H7 (cell line): ENCODE measurements at places on chromosomes 11 and 22.

DNA sequence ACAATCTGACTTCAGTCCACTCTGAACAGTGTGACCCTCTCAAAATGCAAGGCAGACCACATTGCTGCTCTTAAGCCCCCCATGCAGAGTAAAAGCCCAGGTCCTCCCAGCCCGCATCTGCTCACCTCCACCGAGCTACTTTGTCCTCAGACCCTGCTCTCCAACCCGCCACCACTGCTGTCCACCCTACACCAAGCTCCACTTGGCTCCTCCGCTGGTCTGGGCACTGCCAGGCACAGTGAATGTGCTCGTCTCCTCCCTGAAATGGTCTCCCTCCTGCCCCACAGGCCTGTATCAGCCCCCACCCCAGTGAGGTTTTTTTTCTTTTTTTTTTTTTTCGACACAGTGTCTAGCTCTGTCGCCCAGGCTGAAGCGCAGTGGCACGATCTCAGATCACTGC is 67.4 kb upstream of the ARFGAP3 start:
- no peak for DNase-seq

- DNase-seq, result no peak
These were observed 21.9 kb downstream of the ZMAT5 start for GRCh38 chr22:29744902-29745301.

DNA sequence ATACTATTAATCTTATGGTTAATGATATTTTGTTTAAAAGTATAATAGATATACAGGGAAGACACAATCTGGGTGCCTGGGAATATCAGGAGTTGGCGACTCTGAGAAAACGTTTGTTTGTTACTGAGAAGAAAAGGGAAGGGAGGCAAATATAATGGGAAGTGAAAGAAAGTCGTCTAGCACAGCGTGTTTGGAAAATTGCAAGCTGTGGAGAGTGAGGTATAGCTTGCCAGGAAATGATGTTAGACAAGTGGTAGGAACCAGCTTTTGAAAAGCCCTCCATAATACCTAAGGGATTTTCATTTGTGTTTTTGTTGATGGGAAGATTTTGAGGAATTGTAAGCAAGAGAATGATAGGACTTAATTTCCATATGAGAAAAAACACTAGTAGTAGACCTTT is 322.2 kb downstream of the LUZP2 start:
- no peak for DNase-seq

GRCh38 chr11:112057170-112057569 is 16.6 kb downstream of the PIH1D2 start:
- DNase-seq, result no peak

DNA sequence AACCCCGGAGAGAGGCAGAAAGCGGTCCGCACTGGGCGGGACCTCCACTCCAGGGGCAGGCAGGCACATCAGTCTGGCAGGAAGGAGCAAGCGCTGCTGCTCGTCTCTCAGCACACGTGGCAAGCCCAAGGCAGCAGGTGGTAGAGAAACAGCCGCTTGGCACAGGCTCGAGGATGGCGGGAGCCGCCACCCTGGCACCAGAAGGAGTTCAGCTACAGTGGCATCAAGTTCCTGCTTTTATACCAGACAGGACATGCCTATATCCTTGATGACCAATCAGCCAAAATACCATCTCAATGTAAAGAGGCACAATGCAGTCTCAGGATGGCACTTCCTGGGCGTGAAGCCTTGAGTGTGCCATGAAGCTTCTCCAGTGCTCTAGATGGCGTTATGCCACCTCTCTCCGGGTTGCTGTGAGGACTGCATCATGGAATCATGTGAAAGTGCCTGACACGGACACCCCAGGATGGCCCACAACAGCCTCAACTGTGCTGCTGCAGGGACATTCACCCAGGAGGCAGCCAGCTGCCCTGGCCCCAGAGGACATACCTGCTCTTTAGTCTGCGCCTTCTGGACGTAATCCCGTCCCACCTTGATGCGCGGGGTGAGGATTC is 64.8 kb downstream of the APOL1 start:
- no peak for DNase-seq

DNA sequence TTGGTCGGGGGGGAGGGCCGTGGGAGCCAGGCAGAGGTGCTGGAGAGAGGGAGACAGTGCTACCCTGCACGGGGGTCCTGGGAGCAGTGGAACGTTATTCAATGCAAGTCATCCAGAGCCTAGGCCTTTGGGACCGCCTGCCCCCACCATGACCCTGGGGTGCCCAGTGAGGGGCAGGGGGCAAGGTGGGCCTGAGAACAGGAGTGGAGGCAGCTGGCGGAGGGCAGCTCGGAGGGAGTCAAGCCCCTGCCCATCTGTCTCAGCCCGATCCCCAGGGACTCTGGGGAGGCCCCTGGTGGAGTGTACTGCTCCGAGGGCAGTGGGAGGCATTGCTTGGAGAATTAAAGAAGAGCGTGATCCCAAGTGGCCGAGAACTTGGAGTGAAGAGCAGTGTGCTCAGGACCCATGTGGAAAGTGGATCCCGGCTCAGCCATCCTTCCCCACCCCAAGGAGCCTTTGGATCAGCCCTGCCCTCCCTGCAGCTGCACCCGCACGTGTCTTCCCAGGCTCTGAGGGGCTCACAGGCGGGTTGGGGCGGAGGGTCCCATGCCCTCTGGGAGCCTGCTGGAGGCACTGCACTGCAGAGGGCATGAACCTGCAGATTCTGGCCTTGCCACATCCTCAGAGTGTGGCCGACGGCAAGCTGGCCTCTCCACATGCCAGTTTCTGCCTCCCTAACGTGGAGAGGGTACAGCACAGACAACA is 34.0 kb upstream of the SMIM38 start:
- peak; percentile 67 for DNase-seq

DNA sequence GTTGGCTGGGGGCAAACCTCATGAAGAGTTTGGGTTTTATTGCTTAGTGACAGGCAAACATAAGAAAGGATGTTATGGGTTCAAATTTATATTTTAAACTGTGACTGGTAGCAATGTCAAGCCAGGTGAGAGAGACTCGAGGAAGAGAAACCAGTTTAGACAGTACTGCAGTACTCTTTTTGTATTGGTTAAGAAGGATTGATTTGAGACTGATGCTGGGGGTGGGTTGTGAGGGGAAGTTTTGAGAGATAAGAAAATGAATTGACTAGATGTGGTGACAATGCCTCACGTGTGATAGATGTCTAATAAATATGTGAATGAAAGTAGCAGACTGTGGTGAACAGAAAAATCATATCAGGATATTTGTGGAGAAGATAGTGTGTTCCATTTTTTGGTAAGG is 142.4 kb downstream of the DDX10 start:
- DNase-seq, result no peak

DNA sequence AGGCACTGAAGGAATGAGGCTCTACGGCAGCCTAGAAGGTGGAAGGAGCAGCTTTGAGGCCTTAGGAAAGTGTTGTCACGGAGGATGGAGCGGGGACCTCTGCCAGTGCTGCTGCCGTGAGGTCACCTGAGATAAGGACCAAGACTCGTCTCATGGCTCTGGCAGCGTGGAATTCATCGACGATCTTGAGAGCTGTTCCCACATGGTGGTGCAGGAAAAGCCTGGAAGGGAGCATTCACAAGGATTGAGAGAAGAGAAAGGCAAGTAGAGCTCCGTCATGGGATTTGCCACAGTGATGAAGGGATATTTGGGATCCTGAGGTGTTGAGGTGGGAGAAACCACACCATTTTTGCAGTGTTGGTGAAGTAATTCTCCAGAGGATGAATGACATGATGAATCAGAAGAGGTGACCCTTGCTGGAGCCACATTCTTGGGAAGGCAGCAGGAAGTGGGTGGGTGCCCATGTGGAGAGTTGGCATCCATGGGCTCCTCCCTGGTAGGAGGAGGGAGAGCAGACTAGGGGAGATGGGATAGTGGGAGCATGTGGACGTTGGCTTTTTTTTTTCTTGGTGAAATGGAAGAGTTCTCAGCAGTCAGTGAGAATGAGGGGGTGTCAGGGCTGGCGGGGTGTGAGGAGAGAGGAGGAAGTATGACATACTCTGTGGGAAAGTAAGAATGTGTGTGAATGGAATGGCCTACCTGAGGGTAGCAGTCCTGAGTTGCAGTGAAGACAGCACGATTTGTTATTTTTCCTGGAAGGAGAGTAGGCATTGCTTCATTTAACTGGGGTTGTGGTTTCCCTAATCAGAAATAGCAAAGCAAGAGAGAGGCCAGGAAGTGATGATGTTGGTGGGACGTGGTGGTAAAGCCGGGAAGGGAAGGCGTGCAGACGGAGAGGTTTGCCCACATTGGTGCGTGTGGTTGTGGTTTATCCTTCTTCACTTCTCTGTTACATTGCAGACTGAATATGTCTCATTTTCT is 11.1 kb downstream of the PPP6R3 start:
- DNase-seq, result peak; percentile 13

DNA sequence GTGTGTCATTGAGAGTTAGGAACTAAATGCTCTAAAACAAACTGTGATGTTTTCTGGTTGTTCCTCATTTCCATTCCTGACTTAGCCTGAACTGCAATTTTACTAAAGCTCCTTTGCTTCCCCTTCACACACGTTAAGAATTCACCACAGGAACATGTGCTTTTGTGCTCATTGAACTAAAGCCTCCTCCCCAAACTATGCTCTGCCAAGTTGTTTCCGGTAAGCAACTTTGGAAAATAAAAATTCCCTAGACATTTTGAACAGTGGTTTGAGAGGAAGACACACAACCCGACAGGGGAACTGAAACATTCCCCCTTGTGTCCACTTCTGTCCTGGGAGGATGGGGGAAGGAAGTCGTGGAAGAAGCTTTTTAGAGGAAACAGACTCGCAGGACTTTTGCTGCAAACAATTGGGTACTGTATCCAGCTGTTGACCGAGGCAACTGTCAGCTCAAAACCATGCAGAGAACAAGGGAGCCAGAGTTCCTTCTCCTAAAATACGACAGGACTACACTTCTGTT is 66.9 kb downstream of the GAB2 start:
- DNase-seq, result no peak

DNA sequence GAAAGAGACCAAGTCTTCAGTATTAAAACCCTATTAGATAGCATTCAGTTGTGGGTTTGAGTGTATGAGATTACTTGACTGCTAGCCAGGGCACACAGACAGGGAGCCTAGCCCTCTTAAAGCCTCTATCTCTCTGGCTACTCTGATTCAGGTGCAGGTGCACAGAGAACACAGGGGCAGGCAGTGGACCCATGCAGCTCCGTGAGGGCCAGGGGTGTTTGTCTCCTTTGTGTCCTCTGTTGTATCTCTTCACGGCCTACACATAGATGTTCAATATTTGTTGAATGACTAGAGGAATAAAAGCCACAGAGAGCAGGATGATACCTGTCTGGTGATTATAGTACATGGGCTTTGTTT is 21.5 kb upstream of the AIFM3 start:
- no peak for DNase-seq

GRCh38 chr11:98710986-98711385 is 309.8 kb upstream of the CNTN5 start:
- DNase-seq, result no peak

GRCh38 chr11:72483412-72484186 is 49.3 kb upstream of the CLPB start:
- no peak for DNase-seq

DNA sequence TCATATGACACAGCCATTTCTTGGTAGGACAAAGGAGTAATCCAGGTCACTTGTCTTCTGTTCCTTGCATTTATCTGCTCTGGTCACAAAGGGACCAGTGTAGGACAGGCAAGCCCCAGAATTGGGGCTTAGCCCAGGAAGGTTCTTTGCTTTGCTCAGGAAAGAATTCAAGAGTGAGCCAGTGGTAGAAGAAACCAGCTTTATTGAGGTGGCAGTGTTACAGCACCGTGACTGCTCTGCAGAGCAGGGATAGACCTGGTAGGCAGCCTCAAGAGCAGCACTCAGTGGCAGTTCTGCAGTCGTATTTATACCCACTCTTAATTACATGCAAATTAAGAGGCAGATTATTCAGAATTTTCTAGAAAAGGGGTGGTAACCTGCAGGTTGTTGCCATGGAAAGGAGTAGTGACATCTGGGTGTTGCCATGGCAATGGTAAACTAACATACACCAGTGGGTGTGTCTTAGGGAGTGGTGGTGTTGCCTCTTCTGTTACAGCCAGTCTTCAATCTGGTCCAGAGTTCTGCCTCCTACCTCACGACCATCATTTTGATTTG is 84.9 kb upstream of the RAB1B start:
- no peak for DNase-seq

- peak; percentile 62 for DNase-seq
These were observed 786 bp upstream of the MCAM start for GRCh38 chr11:119317592-119318239.

DNA sequence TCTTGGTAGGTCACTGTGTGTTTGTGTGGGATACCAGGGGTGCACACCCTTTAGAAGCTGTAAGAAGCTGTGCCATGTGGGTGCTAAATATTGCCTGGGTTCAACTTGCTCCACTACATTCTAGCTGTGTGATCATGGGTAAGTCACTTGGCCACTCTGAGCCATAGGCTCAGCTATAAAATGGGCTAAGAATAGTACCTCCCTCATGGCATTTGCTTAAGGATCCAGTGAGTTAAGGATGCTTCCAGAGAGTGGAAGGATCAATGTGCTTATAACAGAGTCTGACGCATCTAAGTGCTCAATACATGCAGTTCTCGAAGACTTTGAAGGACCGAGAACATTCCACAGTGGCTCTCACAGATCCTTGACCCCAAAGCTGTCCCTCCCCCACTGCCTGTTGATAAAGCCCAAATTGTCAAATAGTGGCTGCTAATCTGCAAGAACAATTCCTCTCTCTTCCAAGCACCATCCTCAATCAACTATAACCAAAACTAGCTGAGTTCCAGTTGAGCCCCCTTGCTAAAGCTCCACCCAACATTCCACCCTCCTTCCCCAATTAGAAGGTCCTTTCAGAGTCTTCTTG is 13.2 kb upstream of the TMPRSS6 start:
- DNase-seq, result no peak

GRCh38 chr11:43969543-43969942 is 27.1 kb downstream of the C11orf96 start:
- DNase-seq, result no peak

DNA sequence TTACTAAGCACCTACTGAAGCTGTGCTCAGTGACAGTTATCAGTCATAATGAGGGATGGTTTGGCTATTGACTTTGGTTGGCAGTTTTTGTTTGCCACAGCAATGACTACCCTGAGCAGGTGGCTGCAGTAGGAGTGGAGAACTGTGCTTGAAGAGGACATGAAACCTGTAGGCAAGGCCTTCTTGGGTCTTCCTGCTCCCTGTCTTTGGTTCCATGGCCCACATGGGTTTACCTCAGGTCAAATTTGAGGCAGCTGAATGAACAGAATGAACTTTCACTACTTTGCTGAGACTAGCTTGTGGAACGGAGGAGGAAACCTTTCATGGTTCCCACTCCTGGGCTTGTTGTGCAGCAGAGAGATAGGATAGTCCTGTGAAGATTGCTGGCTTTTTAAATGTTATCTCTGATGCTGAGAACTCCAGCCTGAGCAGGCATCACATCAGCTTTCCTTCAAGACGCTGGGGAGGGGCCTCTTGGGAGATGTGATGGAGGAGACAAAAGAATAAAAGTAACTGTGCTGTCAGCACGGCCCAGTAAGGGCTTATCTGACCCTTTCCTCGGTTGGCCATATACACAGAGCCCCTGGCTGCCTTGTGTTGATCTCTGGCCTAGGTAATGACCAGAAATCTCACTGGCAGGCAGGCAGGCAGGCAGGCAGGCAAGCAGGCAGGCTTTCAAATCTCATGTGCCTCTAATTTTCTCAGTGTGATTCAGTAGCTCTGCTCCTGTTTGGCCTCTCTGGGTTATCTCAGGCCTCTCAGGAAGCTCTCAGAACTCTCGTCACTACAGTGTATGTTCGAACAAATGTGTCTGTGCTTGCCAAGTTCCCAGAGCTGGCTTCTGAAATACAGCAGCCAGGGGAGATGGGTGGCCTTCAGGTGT is 12.0 kb downstream of the STIM1 start:
- DNase-seq, result no peak
